ENCODE measurements at places on chromosomes 3 and 15.

GRCh38 chr3:193470710-193471109, 84.0 kb downstream of the ATP13A4 start:
- DNase-seq = no peak

- no peak for DNase-seq
Observed at GRCh38 chr3:196553551-196553950, 14.8 kb downstream of the WDR53 start.

DNA sequence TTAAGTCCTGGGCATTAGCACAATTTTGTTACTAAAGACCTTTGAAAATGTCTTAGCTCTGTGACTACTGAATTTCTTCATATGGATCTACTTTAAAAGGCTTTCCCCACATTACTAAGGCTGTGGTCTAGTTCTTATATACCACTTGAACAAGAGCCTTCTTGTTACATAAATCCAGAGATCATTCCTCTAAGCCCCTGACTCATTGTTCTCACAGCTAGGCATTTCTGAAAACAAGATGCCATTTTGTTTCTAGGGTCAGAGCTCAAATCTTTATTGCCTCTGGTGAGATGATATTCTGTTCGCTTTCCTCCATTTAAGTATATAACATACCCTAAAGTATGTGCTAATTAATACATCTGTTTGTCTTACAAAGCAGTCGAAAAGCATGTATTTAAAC, 29.8 kb upstream of the LPP start:
- no peak for DNase-seq

DNA sequence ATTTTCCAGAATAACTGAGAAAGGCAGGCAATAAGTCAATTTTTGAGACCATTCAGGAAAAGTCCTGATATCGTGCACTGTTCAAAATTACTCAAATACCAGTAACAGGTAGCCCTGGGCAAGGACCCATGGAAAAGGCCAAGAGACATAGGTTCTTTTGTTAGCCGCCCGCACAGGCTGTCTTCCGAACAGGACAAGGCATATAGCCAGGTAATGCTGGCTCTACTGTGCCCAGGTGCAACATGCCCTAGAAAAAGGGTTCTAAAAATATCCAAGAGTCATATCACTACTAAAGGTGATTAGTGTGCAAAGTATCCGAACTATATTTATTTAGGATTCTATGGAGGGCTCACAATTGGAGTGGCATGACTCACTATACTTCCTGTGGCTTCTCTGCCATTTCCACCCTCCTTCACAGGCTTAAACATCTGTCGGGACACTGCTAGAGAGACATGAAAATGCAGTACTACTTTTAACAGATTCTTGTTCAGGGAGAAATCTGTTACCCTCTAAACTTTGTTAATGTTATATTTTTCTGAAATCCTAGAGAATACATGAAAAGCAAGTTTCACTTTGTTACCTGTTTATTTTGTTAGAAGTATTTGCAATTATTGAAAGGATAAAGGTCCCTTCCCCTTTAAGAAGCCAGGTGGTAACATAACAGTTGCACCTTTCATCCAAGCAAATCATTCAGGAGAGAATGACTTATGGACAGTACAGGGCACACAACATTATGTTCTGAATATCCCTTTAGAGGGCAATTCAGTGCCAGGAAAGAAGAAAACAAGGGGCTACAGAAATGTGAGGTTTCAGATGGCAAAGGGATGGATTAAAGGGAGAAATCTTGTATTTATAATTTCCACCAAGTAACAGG, 293.3 kb upstream of the THBS1 start:
- DNase-seq = no peak

DNA sequence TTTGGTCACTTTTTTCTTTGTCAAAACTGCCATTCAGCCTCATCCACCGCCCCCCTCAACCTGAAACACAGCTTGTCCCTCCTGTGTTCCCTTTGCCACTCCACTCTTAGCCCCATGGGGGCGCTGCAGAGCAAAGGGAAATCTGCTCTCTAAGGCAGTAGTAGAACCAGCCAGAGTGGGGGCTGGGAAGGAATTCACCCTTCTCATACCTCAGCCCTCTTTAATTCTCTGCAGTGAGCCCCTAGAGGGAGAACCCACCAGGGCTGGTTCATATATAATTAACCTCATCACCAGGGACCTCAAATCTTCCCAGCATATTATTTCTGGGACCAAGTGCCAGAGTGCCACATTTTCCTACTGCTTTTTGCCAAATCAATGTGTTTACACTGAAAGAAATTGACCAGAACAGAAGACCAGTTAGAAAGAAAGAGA, 2.8 kb upstream of the BCL6 start:
- peak; percentile 91 for DNase-seq

GRCh38 chr15:91469632-91470567, 369.8 kb downstream of the SV2B start:
- DNase-seq = no peak

- no peak for DNase-seq
Observed at GRCh38 chr3:182212479-182213076, 500.9 kb downstream of the SOX2 start.

- DNase-seq = no peak
Observed at GRCh38 chr3:152295806-152296205, 27.1 kb downstream of the MBNL1 start.

DNA sequence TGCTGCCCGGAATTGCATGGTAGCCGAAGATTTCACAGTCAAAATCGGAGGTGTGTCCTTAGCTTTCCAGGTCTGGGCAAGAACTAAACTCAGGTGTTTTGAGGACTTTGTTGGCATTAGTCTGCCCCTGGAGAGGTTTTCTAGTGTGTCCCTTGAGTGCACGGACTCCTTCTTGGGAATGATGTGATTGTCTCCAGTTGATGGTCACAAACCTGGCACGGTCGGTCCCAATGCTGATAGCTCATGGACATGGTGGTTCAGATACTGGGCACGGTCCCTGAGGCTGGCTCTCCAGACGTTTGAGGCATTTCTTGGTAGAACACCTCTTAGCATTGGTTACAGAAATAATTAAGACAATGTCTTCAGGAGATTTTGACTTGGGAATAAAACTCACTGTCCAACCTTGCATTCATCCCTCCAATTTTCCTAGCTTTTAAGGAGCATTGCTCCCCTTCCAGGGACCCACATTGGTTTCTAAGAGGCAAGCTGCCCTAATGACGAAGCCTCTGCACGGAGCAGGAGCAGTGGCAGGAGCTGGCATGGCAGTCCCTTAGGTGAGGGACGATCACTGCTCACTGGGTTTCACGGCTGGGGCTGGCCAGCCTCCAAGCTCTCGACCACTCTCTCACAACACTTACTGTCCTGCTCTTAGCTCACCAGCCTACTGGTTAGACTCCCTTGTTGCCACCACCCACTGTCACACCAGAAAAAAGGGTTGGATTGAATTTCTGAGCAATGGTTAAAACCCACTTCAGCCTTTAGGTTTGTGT, 68.1 kb downstream of the PGPEP1L start:
- no peak for DNase-seq

GRCh38 chr15:31367730-31368344, 41.2 kb downstream of the KLF13 start:
- no peak for DNase-seq

DNA sequence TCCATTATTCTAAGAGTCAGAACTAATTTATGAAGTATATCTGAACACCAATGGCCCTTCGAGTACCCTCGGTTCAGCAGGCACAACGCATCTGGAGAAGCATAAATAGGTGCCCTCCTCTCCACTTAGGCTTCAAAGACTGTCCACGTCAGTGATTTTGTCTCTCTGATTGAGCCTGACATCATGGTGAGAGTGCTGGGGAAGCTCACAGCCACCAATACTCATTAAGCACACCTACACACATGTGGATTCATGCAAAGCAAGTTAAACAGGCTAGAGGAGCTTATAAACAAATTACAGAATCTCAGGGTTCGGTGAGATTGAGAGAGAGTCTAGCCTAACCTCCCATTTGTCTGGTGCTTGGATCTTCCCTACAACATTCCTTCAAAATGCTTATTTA, 3.6 kb downstream of the CLDN1 start:
- no peak for DNase-seq

DNA sequence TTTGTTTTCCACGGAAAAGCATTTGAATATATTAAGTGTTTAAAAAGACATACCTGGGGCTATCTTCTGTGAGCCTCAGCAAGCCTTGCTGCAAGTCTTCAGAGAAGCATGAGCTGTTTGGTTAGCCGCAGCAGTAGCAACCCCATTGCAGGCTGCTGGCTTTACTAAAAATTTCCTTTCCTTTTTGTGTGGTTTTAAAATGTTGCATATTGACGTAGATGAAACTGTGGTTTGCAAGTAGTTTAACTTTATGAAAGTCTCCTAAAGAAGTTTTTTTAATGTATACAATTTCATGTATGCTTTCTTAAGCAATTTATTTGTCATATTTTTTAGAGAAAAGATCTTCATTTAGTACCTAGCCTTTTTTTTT, at the start of gene GPR171:
TSS of gene GPR171 (minus strand) at position 166 of the 370 bp plus-strand sequence. CDS start 3,830 bp downstream, outside the sequence.
- no peak for DNase-seq

- DNase-seq = no peak
Observed at GRCh38 chr3:30161375-30161774, 445.0 kb upstream of the TGFBR2 start.

DNA sequence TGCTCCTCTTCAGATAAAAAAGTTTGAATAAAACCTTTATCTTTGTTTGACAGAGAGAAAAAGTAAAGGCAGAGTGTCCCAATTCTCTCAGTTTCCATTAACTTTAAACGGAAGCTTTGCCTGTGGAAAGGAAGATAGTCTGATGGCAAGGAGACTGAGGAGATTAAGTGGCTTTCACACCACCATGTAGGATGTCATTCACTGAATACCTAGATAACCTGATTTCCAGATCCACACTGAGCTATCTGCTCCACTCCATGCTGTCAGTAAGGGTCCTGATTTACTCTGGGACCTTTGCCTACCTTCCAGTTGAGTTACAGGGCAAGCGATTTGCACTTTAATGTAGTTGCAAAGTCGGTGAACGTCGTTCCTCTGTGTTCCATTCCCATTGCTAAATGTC, 233.4 kb upstream of the TBL1XR1 start:
- no peak for DNase-seq

DNA sequence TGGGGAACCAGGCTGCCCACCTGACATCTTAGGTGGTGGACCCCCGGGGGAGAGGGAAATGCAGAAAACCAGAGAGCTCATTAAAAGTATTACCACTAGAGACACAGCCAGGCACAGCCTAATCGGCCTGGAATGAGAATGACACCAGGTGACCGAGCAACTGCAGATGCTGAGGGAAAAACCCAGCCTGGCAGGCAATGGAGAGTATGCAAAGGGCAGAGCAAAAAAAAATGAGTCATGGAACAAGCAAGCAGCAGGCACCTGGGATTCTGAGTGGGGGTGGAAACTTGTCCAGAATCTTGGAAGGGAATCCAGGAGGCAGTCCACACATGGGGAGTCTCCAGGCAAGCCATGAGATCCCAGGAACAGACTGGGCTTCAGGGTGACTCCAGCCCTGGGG, 183.7 kb upstream of the LRRN1 start:
- DNase-seq = no peak

GRCh38 chr3:67048715-67049074, 50.6 kb downstream of the KBTBD8 start:
- DNase-seq = no peak

- no peak for DNase-seq
Observed at GRCh38 chr3:171620825-171621434, 160.7 kb upstream of the TNIK start.

GRCh38 chr3:179450261-179450701, 989 bp downstream of the GNB4 start:
- no peak for DNase-seq

- DNase-seq = no peak
Observed at GRCh38 chr3:186283651-186284348, 78.2 kb downstream of the DGKG start.

DNA sequence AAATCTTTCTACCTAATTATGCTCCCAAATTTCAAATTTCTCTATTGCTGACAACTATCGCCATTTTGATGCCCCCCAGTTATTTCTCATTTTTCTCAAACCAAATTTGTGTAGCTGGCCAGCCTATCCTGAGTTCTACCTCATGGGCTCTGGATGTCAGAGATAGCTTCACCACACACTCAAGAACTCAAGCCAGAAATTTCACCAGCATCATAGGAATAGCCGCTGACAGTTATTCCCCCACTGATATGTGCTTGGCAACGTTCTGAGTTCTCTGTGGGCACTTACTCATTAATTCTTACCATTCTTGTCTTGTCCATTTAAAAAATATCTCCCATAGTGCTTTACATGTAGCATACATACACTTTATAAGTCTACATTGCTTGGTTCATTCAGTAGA, 264.7 kb downstream of the FHIT start:
- no peak for DNase-seq

DNA sequence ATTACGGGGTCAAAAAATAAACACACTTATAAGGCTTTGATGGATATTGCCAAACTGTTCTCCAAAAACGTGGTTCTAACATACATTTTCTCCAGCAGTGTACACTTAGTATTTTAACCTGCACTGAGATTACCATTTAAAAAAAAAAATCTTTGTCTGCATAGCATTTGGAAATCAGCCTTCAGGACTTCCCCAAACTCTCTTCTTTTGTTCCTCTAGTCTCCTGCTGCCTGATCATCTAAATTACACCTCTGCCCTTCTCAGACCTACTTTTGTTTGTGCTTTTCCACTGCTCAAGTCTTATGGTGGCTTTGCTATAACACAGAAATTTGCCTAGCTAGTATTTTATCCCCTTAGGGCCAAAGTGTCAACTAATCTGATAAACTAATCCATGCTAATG, 3.8 kb downstream of the NCEH1 start:
- no peak for DNase-seq

DNA sequence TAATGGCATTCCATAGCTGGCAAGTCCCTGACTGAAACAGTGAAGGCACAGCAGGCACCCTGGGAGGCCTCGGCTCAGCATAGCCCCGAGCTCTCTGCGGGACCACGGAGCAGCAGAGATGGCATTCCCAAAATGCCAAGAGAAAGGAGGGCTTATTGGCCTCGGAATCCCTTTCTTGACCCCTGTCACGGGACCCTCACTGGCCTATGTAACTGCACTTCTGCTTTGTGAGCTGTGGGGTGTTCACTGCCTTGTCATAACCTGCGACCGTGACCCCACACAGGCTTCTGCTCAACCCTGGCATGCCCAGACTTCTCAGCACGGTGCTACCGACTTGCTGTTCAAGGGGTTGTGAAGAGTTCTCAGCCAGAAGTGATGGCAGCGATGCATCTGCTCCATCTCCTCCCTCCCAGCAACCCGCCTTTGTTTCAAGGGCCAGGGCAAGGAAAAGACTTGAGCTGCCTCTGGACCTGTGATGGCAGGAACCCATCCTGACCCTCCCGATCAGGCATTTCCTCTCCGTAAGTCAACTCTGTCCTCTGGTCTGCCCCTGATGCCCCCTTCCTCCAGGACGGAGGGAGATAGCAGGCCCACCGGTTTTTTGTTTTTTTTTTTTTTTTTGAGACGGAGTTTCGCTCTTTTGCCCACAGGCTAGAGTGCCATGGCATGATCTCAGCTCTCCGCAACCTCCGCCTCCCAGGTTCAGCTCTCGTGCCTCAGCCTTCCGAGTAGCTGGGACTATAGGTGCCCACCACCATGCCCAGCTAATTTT, 30.5 kb downstream of the EHD4 start:
- DNase-seq = no peak

DNA sequence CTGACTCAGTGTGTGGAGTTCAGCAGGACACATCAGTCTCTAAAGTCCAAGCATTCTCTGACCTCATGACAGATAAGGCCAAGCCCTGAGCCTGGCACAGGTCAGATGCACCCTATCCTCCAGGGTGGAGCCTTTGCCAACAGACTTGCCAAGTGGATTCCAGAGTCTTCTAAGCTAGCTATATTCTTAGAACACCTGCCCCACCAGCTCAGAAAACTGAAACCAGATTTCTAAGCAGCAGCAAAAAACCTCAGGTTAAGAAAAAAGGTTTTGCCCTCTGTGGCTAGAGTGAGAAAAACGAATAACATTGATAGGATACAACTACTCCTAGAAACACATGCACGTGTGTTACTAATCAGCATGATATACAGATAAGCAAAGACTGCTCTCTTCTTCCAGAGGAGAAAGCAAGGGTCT, 11.6 kb downstream of the RMDN3 start:
- no peak for DNase-seq

Data from liver (tissue), 10 donors.